GM19239 (cell line): ENCODE measurements at places on chromosomes 13 and 19.

- no peak for DNase-seq
Observed at GRCh38 chr19:2517881-2518601, 42.1 kb downstream of the GADD45B start.

DNA sequence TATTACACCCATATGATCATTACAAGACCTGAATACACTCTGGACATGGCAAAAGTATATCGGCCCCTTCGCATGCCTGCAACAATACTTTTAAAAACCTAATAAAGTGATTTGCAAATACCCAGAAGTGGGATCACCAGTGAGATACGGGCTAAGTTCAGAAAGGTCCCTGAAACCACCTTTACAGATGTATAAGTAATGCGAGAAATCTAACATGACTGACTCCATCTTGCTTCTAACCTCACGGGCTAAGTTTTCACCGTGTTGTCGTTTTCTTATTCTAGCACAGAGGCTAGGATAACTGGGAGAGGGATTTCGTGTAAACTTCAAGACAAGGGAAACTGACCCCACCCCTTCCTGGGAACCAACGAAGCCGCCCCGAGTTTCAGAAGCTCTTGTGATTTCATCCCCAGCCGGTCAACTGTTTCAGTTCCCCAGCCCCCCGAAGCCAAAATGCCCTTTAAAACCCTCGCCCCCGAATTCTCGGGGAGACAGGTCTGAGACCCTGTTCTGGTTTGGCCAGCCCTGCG lies 703 bp downstream of the NEK3 start:
- DNase-seq: no peak

- no peak for DNase-seq
Observed at GRCh38 chr19:18379803-18380747, 5.9 kb upstream of the GDF15 start.

DNA sequence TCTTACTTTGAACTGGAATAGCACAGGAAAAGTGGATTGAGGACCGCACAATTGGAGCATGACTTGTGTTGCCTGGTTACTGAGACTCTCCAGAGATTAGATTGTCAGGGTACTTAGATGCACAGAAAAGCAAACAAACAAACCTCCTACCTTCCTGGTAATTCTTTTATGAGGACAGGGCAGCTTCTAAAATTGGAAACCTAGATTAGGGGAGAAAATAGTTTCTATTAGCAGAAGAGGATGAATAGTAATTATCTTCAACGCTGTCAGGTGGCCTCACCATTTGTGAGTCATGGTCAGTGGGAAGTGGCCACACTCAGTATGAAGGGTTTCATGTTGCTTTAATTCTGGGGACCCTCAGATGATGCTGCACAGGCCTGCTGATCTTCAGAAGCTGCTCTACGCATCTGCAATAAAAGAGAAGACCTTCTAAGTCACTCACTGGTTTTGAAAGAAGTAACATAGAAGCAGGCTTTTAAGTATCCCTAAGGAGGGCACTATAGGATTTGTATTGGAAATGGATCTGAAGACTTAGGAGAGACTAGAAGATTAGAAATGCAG lies 106.8 kb downstream of the LACC1 start:
- DNase-seq: no peak

GRCh38 chr13:93397619-93398018 lies 171.0 kb downstream of the GPC6 start:
- no peak for DNase-seq

- DNase-seq: no peak
Observed at GRCh38 chr13:26629260-26629825, 71.9 kb downstream of the WASF3 start.

- no peak for DNase-seq
Observed at GRCh38 chr13:58379221-58379620, 747.7 kb downstream of the PCDH17 start.

GRCh38 chr13:21322327-21322965 lies 136.7 kb downstream of the ZDHHC20 start:
- DNase-seq: no peak

DNA sequence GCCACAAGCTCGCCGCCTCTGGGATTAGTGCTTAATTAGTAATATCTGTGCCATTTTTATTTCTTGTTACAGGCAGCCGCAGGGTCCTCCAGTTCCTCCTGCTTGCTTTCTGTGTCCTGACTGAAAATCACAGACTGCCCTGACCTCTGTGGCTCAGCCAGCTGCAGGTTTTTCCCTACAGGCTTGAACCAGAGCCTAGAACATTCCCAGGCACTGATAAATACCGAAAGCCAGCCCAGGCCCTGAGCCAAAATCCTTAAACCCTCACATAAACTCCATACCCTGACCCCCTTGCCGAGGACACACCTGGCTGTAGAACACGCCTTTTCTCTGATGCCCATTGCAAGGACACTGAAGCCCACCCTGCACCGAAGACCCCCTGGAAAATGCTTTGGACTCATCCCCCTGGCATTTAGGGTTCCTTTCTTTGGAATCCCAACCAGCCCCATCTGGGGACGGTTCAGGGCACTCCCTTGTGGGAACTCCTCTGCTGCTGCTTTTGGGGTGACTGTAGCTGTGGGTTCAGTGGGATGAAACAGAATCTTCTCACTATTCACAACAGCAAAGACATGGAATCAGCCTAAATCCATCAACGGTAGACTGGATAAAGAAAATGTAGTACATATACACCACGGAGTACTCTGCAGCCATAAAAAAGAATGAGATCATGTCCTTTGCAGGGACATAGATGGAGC lies 15.5 kb downstream of the DPP9 start:
- DNase-seq: no peak

DNA sequence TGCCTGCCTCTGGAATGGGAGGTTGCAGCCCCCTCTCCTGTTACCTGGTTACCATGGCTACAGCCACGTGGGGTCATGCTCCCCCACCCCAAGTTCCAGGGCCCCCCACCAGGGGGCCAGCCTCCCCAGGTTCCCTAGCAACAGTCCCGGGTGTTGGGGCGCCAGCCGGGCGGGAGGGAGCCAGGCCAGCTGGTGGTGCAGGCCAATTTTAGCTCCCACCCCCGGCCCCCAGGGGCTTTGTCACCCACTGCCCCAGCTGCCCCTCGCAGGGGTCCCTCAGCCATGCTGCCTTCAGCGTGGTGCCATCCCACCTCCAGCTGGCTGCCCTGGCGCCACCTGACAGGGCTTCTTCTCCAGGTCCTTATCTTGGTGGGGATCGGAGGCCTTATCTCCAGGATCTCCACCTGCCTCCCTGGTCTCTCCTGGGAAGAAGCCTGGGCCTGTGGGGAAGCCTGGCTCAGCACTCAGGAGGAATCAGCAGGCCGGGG lies 3.0 kb downstream of the MARK4 start:
- DNase-seq: no peak

DNA sequence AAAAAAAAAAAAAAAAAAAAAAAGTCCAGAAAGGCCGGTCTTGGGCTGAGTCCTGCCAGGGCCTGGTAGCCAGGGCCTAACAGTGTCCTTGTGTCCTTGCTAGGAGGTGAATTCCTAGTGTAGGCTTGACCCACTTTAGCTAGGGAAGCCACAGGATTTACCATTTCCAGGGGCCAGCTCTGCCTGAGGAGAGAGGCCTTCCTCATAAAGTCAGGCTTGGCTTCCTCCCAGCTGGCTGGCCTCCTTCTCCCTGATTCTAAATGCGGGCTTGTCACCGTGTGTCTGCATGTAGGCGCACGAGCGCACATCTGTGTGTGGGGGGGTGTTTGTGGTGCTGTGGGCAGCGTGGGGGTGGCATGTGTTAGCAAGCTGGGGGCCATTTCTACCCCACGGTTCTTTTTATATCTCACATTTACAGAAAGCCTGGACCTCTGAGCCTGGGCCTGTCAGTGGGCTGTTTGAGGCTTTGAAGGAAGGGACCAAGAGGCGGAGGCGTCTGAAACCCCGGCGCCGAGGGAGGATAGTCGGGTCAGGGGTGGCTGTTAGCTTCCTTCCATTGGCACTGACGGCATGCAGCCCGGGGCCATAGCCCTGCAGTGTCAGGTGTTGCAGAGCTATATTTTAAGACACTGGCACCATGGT lies 31.7 kb downstream of the IER2 start:
- DNase-seq: no peak

- no peak for DNase-seq
Observed at GRCh38 chr13:27712421-27712820, 79.9 kb upstream of the GSX1 start.

DNA sequence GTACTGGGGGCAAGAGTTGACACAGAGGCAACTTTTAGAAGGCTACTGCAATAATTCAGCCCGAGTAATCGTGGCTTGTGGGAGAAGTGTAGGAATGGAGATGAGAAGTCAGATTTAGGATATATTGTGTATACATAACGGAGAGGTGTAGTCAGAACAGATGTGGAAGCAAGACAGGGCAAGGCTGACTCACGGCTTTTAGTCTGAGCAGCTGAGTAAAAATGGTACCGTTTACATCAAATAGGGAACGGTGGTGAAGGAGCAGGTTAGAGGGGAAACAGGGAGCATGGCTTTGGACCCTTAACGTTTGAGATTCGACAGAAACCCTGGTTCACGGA lies 796 bp upstream of the LSM14A start:
- no peak for DNase-seq

DNA sequence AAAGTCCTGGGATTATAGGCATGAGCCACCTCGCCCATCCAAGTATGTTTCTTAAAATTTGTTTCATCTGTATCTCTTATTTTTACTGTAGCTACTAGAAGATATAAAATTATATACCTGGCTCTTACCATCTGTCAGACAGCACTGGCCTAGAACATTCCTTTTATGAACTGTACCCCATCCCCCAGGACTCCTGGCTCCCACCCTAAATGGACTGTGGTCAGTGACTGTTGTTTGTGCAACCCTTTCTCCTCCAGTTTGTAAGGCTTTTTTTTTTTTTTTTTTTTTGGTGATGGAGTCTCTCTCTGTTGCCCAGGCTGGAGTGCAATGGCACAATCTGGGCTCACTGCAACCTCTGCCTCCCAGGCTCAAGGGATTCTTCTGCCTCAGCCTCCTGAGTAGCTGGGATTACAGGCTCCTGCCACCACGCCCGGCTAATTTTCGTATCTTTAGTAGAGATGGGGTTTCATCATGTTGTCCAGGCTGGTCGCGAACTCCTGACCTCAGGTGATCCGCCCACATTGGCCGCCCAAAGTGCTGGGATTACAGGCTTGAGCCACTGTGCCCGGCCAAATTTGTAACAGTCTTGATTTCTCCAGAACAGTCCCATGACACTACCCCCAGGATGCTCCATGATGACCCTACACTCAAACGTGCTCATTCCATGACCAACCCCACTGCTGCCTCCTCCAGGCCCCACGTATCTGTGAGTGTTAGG lies 2.5 kb downstream of the NDUFA3 start:
- no peak for DNase-seq

DNA sequence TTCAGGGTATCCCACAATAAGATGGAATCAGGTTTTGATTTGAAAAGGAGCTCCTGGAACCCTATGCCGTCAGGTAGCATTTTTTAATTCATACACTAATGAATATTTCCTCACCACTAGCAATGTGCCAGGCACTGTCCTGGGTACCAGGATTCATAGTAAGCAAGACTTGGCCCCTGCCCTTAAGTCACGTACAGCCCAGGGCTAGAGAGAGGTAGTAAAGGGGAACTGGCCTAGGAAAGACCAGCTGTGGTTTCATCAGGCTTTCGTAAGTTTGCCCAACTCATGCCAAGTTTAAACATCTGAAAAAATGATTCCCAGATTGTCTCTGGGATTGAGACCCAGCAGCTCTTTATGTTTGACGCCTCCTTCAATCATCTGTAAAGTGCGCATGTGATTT lies 45.9 kb upstream of the AMER2 start:
- no peak for DNase-seq

GRCh38 chr19:24073807-24074206 lies 13.2 kb upstream of the ZNF254 start:
- no peak for DNase-seq

- DNase-seq: no peak
Observed at GRCh38 chr13:27200413-27201070, 28.9 kb upstream of the USP12 start.

- DNase-seq: no peak
Observed at GRCh38 chr13:27279506-27279905, 8.9 kb downstream of the RASL11A start.

DNA sequence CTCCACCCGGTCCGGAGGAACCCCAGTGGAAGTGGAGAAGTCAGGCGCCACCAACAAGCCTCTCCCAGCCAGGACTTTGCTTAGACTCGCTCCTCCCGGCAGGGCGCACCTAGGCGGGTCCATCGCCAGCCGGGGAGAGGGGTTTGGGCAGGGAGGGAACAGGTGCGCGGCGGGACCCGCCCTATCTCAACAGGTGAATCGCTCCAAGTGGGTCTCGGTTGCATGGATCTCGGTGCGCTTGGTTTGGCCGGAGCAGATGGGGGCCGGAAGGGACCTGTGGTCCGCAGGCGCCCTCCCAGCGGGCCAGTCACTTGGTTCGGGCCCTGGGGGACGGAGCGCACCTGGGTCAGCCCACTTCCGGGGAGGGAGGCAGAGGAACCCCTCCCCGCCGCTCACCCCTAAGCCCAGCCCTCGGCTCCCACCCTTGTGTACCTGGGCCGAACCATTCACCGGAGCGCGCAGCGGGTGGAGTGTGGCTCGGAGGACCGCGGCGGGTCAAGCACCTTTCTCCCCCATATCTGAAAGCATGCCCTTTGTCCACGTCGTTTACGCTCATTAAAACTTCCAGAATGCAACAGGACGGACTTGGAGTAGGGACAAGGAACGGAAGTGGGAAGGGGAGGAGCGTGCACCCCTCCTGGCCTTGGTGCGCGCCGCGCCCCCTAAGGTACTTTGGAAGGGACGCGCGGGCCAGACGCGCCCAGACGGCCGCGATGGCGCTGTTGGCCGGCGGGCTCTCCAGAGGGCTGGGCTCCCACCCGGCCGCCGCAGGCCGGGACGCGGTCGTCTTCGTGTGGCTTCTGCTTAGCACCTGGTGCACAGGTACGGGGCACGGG lies at the start of gene LSR:
Gene LSR (plus strand): TSS at position 693 of the 836 bp plus-strand sequence. CDS start 21 bp downstream, at position 714.
- DNase-seq: peak; percentile 89

- no peak for DNase-seq
Observed at GRCh38 chr19:33813391-33814101, 16.9 kb downstream of the KCTD15 start.

- DNase-seq: no peak
Observed at GRCh38 chr13:106145997-106146864, 389.2 kb downstream of the EFNB2 start.

DNA sequence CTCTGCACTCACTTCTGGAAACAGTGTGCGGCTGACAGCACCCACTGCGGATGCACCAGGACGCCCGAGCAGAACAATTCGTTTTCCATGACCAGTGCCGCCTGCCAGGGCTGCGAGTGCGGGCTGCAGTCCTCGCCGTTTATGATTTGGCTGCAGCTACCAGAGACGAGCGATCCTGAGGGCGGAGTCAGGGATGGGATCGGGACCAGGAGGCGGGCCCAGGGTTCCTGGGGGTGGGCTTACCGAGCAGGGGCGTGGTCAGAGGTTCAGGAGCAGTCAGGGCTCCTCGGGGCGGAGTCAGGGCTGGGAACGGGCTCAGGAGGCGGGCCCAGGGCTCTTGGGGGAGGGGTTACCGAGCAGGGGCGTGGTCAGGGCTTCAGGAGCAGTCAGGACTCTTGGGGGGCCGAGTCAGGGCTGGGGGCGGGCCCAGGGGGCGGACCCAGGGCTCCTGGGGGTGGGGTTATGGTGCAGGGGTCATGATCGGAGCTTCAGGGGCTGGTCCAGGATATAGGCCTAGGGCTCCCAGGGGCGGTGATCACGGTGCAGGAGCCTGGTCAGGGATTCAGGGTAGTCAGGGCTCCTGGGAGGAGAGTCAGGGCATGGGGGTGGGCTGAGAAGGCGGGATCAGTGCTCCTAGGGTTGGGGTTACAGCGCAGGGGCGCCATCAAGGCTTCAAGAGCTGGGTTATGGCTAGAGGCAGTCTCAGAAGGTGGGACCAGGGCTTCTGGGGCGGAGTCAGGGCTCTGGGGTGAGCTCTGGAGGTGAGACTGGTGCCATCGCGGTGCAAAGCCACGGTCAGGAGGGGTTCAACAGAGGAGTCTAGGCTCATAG lies 1.7 kb downstream of the KLK4 start:
- DNase-seq: peak; percentile 66

GRCh38 chr13:42110410-42111155 lies 62.1 kb downstream of the DGKH start:
- peak; percentile 18 for DNase-seq
